Aortic smooth muscle cell (primary cell): ENCODE measurements at places on chromosomes 5 and 9. TPM values are rescaled to one million over a fixed set of nuclear protein-coding genes. Genes with fewer than 3 reads are reported as not detected.

Gene SOHLH1
- total RNA-seq = not detected in 2 replicates

Gene LVRN
- total RNA-seq = under 0.01 and 0.19 TPM in 2 replicates

Gene RFK
- total RNA-seq = 17.7 and 22.5 TPM in 2 replicates

Gene NEUROG1
- total RNA-seq = not detected in 2 replicates

Gene LMX1B
- total RNA-seq = not detected in 2 replicates

Gene PIK3R1
- total RNA-seq = 32.5 and 38.8 TPM in 2 replicates

Gene LHX6
- total RNA-seq = not detected in 2 replicates

Gene MEIKIN
- 0.06 TPM in 1 of 2 replicates, not detected in the other for total RNA-seq
